ENCODE measurements at places on chromosomes 5 and 9.

DNA sequence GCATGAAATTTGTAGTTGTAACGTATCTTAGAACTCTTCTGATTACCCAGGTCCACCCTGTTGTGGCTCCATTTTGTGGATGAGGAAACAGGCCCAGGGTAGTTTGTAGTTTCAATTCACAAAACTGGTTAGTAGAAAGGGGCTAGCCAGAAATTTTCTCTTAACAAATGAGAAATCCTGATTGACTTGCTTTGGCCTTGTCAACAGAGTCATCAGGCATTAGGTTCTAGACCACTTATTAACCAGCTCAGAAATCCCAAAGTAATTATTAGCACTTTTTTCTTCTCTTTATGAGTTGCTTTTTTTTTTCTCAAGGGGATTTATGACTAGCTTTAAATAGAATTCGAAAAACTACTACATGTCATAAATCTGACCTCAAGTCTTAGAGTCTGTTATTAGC lies 160.2 kb downstream of the SH3GL2 start:
- no peak for DNase-seq

DNA sequence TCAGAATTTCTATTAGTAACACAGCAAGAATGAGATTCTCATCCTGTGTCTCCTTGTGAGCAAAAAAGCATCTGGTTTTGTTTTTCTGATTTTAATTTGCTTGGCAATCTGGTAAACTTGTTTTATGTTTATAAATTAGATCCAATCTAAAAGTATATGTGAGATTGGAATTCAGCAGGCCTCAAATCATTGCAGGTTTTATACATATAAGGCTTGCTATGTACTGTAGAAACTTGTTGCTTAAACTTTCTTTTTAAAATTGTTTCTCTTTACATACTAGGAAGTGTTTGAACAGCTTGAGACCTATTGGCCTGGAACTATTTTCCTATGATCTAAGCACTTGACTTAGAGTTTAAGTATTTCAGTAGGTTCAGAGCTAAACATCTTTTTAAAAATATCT lies 1037.8 kb downstream of the NR2F1-AS1 start:
- DNase-seq = no peak

DNA sequence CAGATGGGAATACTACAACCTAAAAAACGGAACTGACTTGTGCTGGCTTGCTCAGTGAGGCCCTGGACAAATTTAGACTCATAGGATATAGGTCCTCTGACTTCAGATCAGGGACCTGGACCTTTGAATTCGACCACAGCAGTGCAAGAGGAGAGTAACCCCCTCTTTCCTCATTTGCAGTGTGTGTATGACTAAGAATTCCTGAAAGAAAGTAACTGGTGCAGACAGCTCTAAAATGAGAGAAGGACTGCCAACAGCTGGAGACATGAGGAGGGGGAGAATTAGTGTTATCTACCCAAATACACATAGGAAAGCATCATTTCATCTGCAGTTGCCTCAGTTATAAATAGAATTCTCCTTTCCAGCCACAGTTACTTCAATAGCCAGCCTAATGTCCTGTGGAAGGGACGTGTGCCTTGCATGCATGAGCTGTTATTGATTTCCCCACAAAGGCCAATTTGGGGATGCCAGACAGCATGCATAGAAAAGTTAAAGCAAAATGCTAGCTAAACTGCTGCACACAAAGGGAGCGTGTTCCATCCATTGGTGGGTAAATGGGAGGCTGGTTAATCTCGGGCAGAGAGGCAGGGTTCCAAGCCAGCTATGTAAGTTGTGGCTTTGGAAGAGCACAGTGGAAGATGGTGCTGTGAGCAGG lies 442.7 kb downstream of the CDK5RAP2 start:
- no peak for DNase-seq

- no peak for DNase-seq
These were observed 182.8 kb downstream of the MCTP1 start for GRCh38 chr5:95102080-95102479.

GRCh38 chr5:20248118-20248517 lies 260.1 kb upstream of the CDH18 start:
- no peak for DNase-seq

Data from renal cortex interstitium (tissue), 15 donors.